ENCODE measurements at places on chromosomes 11 and 22.

GRCh38 chr11:46438211-46438610, 46.6 kb upstream of the CHRM4 start:
- DNase-seq: no peak

GRCh38 chr11:48025984-48026340, 45.6 kb downstream of the PTPRJ start:
- DNase-seq: no peak

- DNase-seq: no peak
Measured at GRCh38 chr22:35205961-35206360, 51.3 kb upstream of the HMGXB4 start.

GRCh38 chr11:2452321-2453012, 7.7 kb downstream of the KCNQ1 start:
- no peak for DNase-seq

GRCh38 chr11:95144313-95145235, 54.9 kb downstream of the ENDOD1 start:
- no peak for DNase-seq

DNA sequence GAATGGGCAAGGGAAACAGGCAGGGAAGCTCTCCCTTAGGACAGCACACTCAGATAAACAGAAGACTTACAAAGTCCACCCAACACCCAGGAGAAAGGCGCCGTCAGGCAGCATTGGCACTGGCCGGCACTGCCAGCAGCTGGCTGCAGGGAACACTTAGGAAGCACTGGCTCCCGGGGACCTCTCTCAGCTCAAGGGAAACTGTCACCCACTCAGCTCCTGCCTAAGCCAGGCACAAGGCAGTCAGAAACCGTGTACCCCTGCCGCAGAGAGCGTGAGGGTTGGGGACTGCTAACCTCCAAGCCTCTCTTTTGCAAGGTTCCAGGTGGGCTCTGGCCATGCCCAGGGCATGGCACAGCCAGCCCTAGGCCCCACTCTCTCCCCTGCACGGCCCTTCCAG, 64.7 kb downstream of the DGCR2 start:
- no peak for DNase-seq

DNA sequence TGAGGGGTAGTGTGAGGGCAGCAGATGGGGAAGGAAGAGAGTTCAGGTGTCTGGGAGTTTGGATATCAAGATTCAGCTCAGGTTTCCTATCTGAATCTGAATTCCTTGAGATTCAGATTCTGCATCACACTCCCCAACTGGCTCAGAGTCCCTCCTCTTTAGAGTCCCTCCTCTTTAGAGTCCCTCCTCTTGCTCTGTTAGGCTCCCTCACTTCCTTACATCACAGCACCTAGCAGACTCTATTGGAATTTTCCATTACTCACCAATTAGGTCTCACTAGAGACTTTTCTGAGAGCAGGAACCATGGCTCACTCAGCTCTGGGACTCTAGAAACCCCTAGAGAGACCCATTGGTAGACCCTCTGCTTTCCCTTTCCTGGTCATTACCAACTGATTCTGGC, 303.4 kb upstream of the SYN3 start:
- DNase-seq: no peak

- DNase-seq: no peak
Measured at GRCh38 chr11:101945448-101945847, 29.1 kb upstream of the ANGPTL5 start.

- no peak for DNase-seq
Measured at GRCh38 chr11:128208329-128209137, 378.8 kb downstream of the ETS1 start.

DNA sequence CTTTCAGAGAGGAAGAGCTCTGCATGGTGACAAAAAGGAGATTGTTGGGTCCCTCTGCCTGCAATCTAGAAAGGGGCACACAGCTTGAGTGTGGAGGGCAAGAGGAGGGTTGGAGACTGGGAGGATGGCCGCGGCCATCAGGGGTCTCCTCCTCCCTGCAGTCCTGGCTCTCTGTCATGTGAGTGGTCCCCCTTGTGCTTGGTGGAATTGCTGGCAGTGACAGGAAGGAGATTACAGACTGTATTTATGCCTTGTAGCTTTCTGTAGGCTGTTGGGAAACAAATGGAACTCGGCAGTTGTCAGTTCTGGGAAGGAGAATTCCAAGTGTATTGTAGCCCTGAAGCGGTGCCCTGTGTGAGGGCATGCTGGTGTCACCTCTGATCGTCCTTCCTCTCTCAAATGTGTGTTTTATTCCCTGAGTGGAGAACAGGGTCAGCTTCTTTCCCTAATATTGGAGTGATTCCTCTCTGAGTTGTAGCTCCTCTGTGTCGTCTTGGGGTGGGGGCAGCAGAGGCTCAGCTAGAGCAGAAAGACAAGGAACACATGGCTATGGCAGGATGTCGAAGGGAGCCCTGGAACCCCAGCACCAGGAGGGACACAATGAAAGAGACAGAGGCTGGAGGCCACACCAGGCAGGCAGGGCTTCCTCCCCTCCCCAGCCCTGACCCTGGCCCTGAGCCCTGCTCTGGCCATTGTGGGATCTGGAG, 163.1 kb downstream of the PKNOX2 start:
- no peak for DNase-seq

- DNase-seq: no peak
Measured at GRCh38 chr11:45113807-45114206, 32.6 kb upstream of the PRDM11 start.

DNA sequence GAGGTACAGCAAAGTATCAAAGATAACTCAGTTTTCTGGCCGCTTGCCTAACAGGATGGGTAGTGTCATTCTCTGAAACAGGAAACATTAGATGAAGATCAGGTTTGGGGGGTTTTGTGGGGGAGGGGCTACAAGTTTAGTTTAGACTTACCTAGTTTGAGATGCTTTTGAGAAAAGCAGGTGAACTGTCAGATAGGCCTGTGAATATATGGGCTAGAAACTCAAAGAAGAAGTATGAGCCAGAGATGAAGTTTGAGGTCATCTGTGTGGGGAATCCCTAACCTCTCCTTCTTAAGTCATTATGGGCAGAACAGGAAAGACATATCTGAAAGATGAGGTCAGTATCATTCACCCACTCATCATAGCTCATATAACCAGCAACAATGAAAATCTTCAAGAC, 11.9 kb downstream of the HOATZ start:
- DNase-seq: no peak

GRCh38 chr11:33935461-33936456, 43.9 kb upstream of the LMO2 start:
- DNase-seq: no peak

DNA sequence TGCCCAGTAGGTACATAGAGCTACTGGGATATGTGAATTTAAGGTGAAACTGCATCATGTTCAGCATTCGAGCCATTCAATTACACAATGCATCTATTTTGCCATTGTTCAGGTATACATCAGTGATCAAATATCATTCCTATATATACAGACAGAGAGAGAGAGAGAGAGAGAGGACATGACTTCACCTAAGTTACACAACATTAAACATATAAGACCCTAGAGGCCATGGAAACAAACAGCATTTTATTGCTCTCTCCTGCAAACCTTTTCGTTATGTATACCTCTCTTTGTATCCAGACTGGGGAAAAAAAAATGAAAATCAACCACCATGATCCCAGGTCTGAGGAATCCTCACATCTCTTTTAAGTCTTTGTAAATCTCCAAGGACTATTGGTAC, 1829.1 kb downstream of the LRRC4C start:
- DNase-seq: no peak

GRCh38 chr11:95939091-95939490, 15.2 kb upstream of the MTMR2 start:
- DNase-seq: no peak

DNA sequence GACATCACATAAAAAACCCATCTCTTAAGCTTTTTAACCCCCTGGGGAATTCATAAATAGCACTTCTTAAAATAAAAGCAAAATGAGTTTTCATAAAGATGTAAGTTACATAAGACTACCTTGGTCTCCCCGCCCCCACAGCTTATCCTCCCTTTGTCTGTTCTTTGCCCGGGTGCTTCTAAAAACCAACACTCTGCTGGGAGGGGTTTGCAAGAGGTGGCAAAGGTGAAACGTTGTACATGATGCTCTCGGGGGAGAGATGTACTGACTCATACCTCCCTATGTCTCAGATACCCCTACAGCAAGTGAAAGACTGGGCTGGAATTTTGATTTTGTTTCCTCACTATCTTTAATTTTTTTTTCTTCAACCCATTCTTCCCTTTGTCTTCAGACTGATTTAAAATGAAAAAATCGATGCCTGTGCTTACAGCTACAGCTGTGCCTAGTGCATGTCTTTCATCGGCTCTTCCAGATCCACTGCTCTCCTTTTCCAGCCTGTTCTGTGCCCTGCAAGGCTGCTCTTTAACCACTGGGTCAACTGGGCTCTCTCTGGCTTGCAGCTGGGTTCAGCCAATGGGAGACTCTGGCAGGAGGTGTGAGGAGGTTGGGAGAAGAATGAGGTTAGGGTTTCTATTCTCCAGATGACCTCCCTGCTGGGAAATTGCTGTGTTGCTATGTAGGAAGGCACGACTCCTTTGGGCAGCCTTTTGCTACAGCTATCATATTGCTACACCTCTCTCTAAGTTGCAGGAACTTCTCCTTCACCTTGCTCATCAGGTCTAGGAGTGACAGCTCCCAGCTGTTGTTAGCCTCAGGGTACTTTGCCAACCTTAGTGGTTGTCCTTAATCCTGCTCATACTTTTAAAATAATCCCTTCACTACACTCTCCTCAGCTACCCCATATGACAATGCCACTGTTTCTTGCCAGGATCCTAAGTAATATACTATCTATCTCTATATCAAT, 266.5 kb downstream of the TENM4 start:
- no peak for DNase-seq

GRCh38 chr11:47501101-47501500, 51.8 kb downstream of the CELF1 start:
- no peak for DNase-seq

DNA sequence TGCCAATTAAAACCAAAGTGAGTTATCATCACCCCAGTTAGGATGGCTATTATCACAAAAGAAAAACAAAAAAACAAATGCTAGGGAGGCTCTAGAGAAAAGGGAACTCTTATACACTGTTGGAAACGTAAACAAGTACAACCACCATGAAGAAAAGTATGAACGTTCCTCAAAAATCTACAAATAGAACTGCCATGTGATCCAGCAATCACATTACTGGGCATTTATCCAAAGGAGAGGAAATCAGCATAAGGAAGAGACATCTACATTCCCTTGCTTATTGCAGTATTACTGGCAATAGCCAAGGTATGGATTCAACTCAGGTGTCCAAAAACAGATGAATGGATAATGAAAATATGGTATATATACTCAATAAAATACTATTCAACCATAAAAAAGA, 1145.1 kb downstream of the LRRC4C start:
- no peak for DNase-seq

DNA sequence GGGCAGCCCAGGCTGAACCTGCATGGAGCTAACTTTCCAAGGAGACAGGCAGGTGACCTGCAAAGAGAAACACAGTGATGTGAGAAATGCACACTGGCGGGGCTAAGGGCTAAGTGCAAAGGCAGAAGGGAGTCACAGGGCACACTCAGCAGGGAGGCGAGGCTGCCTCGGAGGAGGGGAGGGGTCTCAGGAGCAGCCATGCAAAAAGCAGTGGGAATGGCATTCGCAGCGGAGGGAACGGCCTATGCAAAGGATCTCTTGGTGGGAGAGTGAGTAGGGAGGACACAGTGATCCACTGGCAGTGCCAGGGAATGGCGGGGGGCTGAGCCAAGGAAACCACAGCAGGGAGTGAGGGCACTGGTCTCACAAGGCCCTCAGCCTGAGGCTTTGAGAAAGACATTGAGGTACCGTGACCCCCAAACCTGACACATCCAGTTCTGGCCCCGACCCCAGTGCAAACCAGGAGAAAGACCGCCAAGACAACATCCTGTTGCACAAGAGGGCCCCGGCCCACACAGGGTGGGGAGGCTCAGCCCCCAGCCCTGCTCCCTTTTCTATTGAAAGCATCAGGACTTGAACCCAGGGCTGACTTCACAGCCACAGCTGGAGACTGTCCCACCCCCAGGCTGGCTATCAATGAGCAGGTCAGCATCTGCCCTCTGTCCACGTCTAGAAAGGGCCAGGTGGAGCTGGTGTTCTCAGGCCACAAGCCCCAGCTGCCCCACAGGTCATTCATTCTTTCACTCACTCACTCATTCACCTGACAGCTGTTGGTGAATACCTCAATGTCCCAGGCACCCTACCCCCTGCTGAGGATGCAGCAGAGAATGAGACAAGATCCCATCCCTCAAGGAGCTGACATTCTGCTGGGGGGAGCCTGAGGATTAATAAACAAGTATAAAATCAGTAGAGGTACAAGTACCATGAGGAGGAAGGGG, 50.7 kb downstream of the IGLL1 start:
- no peak for DNase-seq

GRCh38 chr11:74084796-74085541, 76.1 kb upstream of the UCP3 start:
- no peak for DNase-seq

DNA sequence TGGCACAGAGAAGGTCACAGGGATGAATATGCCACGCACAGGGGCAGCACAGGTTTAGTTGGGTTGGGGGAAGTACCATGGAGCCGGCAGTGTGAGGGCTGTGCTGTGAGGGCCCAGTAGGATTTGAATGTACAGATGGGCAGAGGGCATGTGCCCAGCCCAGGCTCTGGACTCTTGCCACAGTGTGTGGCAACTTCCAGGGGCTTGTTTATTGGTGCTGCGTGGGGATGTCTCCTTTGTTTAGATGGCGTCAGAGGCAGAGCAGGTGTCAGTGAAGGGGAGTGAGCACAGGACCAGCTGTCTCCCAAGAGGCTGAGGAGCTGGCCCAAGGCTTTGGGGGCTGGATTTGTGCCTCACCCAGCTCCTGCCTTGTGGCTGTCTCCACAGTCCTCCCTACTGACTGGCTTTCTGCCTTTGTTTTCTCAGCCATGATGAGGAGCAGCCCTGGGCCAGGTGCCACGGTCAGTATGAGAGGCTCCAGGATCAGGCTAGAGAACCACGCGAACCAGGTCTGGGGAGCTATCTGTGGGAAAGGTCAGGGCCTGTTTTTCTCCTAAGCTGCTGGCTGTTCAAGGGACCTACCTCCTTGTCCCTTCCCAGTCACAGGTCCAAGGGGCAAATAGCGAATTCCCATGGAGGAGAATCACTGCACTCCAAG, 21.9 kb downstream of the SUN2 start:
- DNase-seq: no peak

DNA sequence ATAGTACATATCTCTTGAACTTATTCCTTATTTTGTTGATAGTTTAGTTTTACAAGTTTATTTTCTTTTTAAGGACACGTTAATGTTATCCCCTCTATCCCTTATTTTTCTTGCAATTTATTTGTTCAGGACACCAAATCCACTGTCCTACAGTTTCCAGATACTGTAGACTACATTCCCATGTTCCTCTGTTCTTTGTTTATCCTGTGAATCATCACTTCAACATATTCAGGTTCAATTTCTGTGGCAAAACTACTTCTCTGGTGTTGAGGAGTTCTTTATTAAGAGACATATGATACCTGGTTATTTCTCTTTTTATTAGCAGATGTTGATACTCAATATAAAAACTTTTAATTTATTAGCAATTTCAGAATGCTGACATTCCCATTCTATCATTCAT, 72.8 kb upstream of the CLNS1A start:
- DNase-seq: no peak

- DNase-seq: no peak
Measured at GRCh38 chr22:23891726-23892125, 2.5 kb upstream of the MIF start.

All from memory B cell (primary cell).